ENCODE measurements at places on chromosomes 6 and 20. TPM values are rescaled to one million over a fixed set of nuclear protein-coding genes. Genes with fewer than 3 reads are reported as not detected.

DNA sequence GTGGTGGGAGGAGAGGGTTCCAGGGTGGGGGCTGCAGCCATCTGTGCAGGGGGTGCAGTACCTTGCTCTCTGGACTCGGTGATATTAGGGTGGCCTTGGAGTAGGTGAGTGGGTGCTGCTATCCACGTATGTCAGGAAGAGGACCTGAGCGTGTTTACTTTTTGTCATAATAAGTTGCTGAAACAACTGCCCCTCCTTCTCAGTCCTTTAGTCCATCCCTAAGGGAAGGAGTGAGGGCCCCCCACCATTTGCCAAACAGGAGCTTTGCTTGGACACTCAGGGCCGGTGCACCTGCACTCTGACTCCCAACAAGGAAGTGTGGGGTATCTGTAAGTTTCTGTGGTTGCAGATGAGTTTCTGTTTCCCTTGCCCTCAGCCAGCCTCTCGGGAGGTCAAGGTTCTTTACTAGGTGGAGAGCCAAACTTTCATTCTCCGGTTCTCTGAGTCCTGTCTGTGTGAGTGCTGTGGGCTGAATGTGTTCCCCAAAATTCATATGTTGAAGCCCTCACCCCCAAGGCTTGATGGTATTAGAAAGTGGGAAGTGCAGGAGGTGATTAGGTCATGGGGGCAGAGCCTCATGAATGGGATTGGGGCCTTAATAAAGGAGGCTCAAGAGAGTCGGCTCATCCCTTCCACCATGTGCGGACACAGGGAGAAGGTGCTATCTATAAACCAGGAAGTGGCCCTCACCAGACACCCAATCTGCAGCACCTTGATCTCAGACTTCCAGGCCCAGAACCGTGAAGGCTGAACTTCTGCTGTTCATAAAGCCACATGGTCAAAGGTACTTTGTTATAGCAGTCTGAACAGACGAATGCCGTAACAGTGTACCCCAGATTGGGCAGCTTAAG lies 19.6 kb upstream of the CCR6 start:
- DNase-seq = peak; percentile 19

DNA sequence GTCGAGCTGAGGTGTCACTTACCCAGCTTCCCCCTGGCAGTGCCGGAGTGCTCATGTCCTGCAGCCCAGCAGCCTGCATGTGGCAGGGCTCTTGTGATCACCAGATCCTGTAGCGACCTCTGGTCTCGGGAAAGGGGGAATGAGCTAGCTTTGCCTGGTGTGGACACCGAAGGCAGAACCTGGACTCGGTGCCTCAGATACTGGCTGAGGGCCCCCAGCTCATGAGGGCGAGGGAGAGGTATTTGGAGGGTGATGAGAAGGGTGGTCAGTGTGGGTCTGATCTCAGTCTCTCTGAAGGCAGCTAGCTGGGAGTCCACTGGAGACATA lies 26.3 kb downstream of the SUN5 start:
- no peak for DNase-seq

DNA sequence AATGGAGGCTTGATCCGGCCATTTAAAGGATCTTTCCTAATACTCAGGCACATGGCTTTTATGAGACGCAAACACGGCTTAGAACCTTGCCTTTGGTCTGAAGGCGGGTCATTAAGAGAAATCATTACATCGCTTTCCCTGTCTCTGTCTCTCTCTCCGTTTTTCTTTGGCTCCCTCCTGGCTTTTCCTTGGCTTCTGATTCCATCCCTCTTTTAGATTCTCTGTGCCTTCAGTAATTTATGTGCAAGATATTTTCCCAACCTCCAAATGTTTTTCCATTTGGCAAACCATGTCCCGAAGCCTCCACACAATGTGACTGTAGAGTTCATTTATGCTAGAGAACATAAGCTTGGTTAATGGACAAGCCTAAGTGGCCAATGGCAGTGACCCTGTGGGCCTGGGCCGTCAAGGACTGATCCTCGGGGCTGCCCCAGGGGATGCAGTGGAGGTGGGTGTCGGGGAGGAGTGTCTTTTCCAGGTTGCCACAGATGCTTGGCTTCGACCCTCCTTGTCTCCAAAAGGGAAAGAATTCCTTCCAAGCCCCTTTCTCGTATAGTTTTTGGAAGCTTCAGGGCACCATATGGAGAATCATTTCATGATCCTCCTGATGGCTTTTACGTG lies 157.0 kb downstream of the SCML4 start:
- DNase-seq = no peak

- DNase-seq = peak; percentile 76
Observed at GRCh38 chr6:106547601-106548453, 81.5 kb downstream of the RTN4IP1 start.

The EEF1A2 gene
- 0.87 TPM for polyA plus RNA-seq

The NRSN1 gene
- polyA plus RNA-seq = not detected

Data from HepG2 (cell line).